Stimulated activated CD4-positive, alpha-beta T cell treated with anti-CD3 and anti-CD28 coated beads, Interleukin-1b, Interleukin-23, amount 100 ng/mL, for 24 hours (primary cell): ENCODE measurements at places on chromosomes 12 and 14.

GRCh38 chr12:23899434-23899833, 50.0 kb downstream of the SOX5 start:
- no peak for DNase-seq

- DNase-seq, result no peak
These were observed 159.5 kb downstream of the ZFP36L1 start for GRCh38 chr14:68633131-68633991.

GRCh38 chr12:63912651-63913050, 68.2 kb downstream of the SRGAP1 start:
- DNase-seq, result no peak

- DNase-seq, result no peak
These were observed 3.6 kb downstream of the NUDT4 start for GRCh38 chr12:93381161-93381975.

GRCh38 chr14:100834082-100834793, 8.3 kb downstream of the MEG3 start:
- DNase-seq, result no peak

- no peak for DNase-seq
These were observed 16.0 kb downstream of the RAD51B start for GRCh38 chr14:67835596-67835995.

- no peak for DNase-seq
These were observed 465.4 kb upstream of the MDGA2 start for GRCh38 chr14:48140804-48141203.
